ENCODE measurements at places on chromosomes 12 and 14.

- DNase-seq, result no peak
These were observed 200.2 kb downstream of the CHST11 start for GRCh38 chr12:104656921-104657320.

GRCh38 chr12:8819666-8819980, 2.8 kb upstream of the A2ML1 start:
- no peak for DNase-seq

- no peak for DNase-seq
These were observed 92.9 kb downstream of the KSR2 start for GRCh38 chr12:117875744-117876435.

DNA sequence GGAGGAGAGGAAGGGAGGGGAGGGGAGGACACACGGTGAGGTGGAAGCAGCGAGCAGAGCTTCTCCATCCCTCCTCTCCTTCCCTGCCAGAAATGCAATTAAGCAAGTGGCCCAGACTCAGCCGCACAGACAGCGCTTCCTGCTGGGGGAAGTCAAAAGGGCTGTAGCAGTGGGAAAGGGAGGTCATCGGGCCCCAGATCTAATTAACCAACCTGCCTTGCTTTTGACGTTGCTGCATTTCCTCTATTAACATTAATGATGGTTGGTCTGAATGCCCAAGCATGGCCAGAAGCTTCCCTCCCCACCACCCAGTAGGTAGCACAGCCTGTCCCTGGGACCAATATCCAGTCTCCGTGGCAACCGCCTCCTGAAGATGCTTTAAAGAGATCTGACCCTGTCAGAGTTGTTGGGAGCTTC, 4.6 kb upstream of the NGB start:
- no peak for DNase-seq

DNA sequence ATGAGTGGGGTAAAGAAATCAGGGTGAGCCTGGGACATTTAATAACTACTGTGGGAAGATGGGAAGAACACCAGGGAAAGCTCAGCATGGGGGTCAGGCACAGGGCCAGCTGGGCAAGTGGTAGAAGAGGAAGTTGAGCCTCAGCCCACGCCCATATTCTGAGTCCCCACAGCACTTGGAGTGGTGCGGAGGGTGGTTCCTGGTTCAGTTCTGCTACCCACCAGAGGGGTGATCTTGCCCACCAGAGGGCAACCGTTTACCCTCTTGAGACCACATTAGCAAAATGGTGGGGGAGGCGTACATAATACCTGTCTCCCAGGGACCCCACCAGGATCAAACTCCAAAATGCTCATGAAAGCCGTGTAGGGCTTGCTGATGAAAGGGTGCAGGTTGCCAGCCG, 16.8 kb upstream of the ANKRD33 start:
- no peak for DNase-seq

GRCh38 chr14:29820785-29821184, 106.9 kb downstream of the PRKD1 start:
- DNase-seq, result no peak

DNA sequence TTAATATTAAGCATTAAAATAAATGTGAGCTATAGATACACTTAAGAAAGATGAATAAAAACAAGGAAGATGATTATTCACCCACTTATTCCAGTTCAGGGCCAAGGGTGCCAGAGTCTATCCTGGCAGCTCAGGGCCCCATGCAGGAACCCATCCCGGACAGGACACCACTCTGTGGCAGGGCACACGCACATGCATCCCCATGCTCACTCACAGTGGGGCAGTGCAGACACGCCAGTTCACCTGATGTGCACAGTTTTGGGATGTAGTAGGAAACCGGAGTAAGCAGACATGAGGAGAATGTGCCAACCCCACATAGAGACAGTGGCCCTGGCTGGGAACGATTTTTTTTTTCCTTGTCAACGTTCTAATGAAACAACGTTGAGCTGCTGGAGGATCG, 47.2 kb downstream of the DICER1 start:
- no peak for DNase-seq

GRCh38 chr12:84738481-84738972, 174.1 kb downstream of the SLC6A15 start:
- DNase-seq, result peak; percentile 5

- no peak for DNase-seq
These were observed 7.8 kb upstream of the CACNA2D4 start for GRCh38 chr12:1926251-1926657.

GRCh38 chr12:59699421-59700152, 103.8 kb downstream of the SLC16A7 start:
- no peak for DNase-seq

DNA sequence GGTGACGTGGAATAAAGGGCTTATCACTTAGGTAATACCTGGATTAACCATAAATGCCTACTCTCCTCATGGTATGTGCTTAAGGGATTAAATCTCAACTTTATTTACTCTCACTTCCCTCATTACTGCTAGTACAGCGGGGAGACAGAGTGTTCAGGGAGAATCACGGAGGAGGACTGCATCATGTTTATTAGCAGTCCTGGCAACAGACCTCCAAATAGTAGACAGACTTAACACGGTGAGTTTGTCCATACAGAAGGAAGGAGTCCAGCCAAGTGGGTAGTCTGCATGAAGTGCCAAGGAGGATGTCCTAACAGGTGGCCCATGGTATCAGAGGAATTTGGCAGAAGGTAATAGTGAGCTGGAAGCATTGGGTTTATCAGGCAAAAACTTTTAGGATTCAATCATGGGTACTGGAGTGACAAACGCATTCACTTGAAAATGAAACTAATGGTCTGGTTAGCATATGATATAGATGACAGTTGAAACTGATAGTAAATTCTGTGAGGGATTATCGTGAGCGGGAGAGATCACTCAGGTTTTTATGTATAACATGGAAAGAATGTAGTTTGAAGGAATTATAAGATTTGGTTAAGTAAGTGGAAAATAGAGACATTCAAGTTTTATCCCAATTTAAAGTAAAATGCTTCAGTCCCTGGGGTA, 471.8 kb downstream of the TMEM117 start:
- DNase-seq, result no peak

DNA sequence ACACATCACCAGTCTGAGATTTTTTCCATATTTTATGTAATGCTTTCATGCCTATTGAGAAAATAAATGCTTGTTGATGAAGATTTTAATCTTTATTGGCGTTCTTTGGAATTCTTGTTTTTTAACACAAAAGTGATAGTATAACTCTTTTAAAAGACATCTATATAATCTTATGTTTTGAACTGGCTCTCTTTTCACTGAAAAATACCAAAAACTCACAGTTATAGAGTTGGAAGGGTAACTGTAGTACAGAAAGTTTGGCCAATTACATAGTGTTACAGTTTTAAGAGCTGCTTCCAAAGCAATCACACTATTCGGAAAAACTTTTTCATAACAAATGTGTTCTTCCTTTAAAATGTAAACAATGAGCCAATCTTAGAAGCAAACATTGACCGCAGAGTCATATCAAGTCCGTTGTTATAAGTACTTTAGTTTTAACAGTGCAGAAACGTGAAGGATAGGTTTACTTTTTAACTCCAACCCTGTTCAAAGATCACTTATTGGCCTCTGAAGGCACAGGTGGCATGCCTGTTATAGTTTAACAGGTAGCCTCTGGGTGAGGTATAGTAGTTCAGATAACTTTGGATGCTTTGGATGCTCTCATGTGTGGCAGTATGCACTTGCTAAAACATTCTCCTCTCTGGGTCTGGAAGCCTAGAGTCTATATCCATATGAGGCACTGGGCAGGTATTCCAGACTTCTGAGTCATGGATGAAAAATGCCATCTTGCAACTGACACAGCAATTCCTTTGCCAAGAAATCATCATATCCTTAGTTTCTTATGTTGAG, 12.1 kb upstream of the NTN4 start:
- DNase-seq, result peak; percentile 99

All from kidney epithelial cell (primary cell).